ENCODE measurements at places on chromosomes 12 and 14. TPM values are rescaled to one million over a fixed set of nuclear protein-coding genes. Genes with fewer than 3 reads are reported as not detected.

Gene TC2N
- total RNA-seq = 284 TPM

Gene RIN3
- total RNA-seq = 49.1 TPM

Gene CCDC175
- 0.71 TPM for total RNA-seq

Gene TMEM132D
- total RNA-seq = not detected

Gene ULK1
- 56.5 TPM for total RNA-seq

Gene RTRAF
- 117 TPM for total RNA-seq

Gene RNF212B
- not detected for total RNA-seq

Gene KRT75
- total RNA-seq = not detected

Gene ITGA7
- 463 TPM for total RNA-seq

Gene PKP2
- 0.84 TPM for total RNA-seq

Gene TFCP2
- total RNA-seq = 25.4 TPM

Gene ARG2
- 8.5 TPM for total RNA-seq

Gene PLD4
- 1.7 TPM for total RNA-seq

Gene PTPRO
- total RNA-seq = 16.1 TPM

Gene PGF
- 33.7 TPM for total RNA-seq

Gene AKAP3
- 1.4 TPM for total RNA-seq

Gene CLEC4C
- total RNA-seq = not detected

Gene LBHD2
- not detected for total RNA-seq

Gene LARP4
- total RNA-seq = 54.9 TPM

Gene FGD4
- 46.9 TPM for total RNA-seq

Gene CFAP54
- 0.91 TPM for total RNA-seq

Gene MMP17
- total RNA-seq = 1.9 TPM

Gene KERA
- not detected for total RNA-seq

Gene CFAP73
- not detected for total RNA-seq

Gene TMEM263
- 78.9 TPM for total RNA-seq

Gene CSRP2
- total RNA-seq = 163 TPM

Gene TAS2R20
- 4.8 TPM for total RNA-seq

Gene LRRIQ1
- total RNA-seq = 0.19 TPM

Gene OTOGL
- 0.62 TPM for total RNA-seq

Gene P2RX2
- 0.27 TPM for total RNA-seq

Gene TAS2R13
- 3.2 TPM for total RNA-seq

Gene KITLG
- 19.1 TPM for total RNA-seq

Gene KRT78
- not detected for total RNA-seq

Gene TPPP2
- total RNA-seq = not detected

Gene CCDC197
- 0.60 TPM for total RNA-seq

Gene FAM90A1
- 0.27 TPM for total RNA-seq

Gene RNFT2
- total RNA-seq = 3.0 TPM

Gene FZD10
- total RNA-seq = 0.72 TPM

Gene GPRC5D
- total RNA-seq = not detected

Gene GPR65
- total RNA-seq = 2.8 TPM

Gene GPR135
- 9.0 TPM for total RNA-seq

Gene SERPINA4
- not detected for total RNA-seq

Gene GAS2L3
- total RNA-seq = 5.8 TPM

Gene SLC2A13
- 11.4 TPM for total RNA-seq

Gene DDIT3
- 29.0 TPM for total RNA-seq
